ENCODE measurements at places on chromosomes 13 and 19.

GRCh38 chr19:7600721-7601120, 5.1 kb downstream of the CAMSAP3 start:
- no peak for DNase-seq

GRCh38 chr13:33548069-33548468, 262.5 kb upstream of the STARD13 start:
- DNase-seq, result no peak

- DNase-seq, result no peak
Observed at GRCh38 chr13:20121159-20121525, 39.7 kb downstream of the GJA3 start.

DNA sequence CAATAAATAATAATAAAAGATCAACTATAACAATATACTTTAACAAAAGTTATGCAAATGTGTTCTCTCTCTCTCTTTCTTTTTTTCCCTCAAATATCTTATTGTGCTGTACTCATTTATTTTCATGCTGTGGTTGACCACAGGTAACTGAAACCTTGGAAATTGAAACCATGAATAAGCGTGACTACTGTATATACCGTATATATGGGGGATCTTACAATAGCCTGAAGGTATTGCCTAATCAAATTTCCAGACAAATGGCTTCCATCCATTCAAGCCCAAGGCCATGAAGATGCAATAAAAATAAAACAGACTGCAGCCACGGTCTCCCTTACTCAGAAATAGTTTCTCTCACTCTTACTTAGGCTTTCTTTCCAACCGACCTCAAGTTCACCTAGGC, 98.3 kb downstream of the SLITRK6 start:
- DNase-seq, result no peak

- no peak for DNase-seq
Observed at GRCh38 chr13:69280399-69280798, 827.2 kb upstream of the ATXN8OS start.

- DNase-seq, result no peak
Observed at GRCh38 chr13:41291246-41291645, 19.8 kb upstream of the NAA16 start.

- DNase-seq, result no peak
Observed at GRCh38 chr13:29175250-29175873, 355.2 kb downstream of the MTUS2 start.

DNA sequence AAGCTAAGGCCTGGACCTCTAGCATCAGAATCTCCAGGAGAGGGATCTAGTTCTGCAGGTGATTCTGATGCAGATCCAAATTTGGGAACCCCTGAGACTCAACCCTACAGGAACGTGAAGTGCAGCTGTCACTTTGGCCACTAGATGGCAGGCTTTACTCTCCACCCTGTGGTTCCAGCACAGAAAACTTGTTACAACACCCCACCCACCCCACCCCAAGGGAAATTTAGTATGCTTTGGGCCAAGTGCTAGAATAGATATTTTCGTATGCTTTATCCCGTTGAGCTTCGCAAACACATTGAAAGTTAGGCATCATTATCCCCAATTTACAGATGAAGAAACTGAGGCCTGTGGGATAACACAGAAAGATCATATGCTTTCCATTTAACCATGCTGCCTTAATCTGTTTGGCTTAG, 232.0 kb downstream of the B3GLCT start:
- peak; percentile 54 for DNase-seq

DNA sequence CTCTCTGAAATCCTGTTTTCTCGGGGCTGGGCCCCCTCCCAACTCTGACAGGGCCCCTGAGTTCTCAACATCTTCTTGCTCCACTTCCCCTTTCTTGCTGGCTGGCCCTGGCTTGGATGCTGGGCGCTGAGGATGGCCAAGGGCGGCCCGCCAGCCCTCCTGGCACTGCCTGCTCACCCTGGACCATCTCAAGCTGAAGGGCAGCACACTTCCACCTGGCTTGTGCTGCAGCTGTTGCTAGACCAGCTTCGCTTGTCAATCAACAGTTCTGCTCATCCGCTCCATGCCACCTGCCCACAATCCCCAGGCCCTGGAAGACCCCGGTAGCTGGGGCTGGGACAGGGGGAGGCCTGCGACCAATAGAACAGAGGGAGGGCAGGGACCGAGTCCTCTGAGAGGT, 6.9 kb upstream of the GMIP start:
- DNase-seq, result no peak

DNA sequence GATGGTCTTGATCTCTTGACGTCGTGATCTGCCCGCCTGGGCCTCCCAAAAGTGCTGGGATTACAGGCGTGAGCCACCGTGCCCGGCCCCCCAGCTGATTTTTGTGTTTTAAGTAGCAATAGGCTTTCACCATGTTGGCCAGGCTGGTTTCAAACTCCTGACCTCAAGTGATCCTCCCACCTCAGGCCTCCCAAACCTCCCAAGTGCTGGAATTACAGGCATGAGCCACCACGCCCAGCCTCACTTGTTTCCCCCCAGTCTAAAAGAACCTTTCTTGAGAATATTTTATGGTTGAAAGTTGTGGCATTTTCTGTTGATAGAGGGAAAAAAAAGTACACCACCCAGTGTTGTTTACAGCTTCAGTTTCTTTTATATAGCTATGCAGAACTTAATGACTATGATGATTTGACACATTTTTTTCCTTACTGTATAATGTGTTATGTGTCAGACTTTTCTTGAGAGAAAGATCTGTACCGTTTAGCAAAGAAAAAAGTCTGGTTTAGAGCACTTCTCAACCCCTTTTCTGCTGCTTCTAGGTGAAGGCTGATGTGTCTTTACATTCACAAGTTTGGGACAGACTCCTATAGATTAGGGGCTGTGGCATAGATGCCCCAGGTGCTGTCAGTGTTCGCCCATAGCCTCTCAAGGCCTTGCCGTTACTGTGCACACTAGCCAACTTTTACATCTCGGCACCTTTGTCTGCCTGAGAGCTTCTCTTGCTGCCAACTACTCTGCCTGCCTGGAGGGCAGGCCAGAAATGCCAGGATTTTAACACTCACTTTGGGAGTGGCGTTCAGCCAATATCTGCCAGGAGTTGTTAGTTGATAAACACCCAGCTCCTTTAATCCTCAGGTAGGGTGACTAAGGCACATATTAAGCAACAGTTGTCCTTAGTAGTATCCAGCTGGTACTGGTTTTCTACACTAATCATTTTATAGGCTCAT, 33.0 kb downstream of the KCTD4 start:
- no peak for DNase-seq

DNA sequence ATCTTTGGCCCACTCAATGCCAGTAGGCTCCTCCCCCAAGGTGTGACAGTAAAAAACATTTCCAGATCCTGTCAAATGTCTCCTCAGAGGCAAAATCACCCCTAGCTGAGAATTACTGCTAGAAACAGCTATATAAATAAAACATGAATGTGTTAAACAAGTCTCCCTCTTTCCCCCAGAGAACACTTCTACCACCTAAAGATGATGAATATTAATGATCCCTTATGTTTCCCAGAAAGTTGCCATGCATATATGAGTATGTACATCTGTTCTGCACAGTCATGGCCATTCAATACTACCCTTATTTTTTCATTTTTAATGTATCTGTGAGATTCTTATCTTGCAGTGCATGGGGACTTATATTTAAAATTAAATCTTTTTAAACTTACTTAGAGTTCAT, 230.0 kb downstream of the SHISA2 start:
- DNase-seq, result no peak

DNA sequence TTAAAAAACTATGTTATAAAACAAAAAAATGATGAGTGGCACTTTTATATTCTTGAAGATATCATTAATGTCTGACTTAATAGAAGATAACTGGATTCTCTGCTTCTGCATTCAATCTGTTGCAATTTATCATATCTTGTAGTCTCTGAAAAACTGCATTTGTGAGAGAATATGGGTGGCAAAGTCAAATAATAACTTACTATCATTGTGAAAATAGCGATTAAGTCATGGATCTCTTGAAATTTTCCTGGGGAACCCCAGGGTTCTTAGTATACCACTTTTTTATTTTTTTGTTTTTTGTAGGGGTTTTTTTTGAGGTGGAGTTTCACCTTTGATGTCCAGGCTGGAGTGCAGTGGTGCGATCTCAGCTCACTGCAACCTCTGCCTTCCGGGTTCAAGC, 127.1 kb downstream of the STOML3 start:
- DNase-seq, result no peak

DNA sequence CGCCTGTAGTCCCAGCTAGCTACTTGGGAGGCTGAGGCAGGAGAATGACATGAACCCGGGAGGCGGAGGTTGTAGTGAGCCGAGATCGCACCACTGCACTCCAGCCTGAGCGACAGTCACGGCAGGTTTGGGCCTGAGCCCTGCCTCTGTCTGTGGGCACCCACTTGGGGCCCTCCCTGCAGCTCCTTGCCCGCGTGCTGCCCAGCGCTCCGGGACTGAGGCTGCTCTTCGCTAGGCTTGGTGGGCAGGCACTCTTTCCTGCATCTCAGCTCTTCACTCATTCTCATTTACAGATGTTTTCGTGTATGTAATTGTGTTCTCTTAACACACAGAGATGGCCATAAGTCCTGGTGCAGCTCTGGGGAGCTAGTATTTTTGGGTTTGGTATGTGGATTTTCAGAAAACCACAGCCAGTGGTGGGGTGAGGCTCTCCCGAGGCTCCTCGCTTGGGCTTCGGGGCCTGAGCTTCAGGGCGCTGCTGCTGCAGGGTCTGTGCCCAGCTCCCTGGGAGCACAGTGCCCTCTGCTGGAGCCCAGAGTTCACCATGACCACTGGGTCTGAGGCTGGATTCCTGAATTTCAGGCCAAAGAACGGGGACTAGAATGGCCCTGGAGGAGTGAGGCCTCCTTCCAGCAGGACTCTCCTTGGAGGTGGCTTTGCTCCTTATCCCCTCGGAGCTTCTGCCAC, 15.2 kb downstream of the UPF1 start:
- DNase-seq, result peak; percentile 83

GRCh38 chr13:35057858-35058257, 115.8 kb downstream of the NBEA start:
- DNase-seq, result peak; percentile 16

DNA sequence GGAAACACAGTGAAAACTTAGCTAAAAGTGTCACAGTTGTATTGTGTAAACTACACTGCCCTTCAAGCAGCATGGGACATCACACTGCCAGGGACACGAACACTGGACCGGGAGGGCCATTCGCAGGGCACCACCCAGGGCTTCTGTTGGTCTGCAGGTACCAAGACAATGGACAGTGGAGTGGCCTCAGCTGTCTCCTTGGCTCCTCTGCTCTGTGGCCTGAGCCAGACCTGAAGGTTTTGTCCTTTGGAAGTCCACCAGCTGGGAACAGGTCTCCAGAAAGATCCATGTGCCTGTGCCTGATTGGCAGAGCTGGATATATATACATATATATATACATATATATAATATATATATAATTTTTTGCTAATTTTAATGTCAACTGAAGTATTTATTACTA, 149.8 kb downstream of the ZNF536 start:
- DNase-seq, result no peak

- DNase-seq, result peak; percentile 78
Observed at GRCh38 chr19:38384209-38385027, 3.4 kb downstream of the GGN start.
